ENCODE measurements at places on chromosomes 2 and 18. TPM values are rescaled to one million over a fixed set of nuclear protein-coding genes. Genes with fewer than 3 reads are reported as not detected.

- no peak overlapping the region for H3K4me3 ChIP-seq
- no peaks in the 10 kb centered on the region for H3K36me3 ChIP-seq
- H3K4me1 ChIP-seq = no peaks in the 10 kb centered on the region
- no peak for DNase-seq
- H3K27ac ChIP-seq = no peak overlapping the region
- H3K27me3 ChIP-seq = no peaks in the 10 kb centered on the region
Observed at GRCh38 chr18:939166-939565, 34.5 kb downstream of the ADCYAP1 start.

DNA sequence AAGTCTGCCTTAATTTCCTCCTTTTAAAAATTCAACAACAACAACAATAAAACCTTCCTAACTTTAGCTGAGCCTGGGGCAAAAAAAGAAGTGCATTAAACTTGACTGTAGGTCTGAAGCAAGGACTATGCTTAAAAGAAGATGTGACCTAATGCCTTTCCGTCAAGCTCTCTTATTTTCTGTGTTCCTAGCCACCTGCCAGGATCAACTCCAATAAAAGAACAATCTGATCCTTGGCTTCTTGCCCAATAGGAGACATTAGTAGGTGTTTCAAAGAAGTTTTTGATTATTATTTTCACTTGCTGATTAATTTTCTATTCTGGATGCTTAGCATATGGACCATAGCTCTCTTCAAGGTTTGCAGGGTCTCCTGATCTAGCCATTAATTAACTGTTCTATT, 237.5 kb downstream of the STK39 start:
- no peak for DNase-seq
- H3K36me3 ChIP-seq = no peaks in the 10 kb centered on the region
- H3K27ac ChIP-seq = no peak overlapping the region
- no peak overlapping the region for H3K4me3 ChIP-seq
- H3K27me3 ChIP-seq = no peaks in the 10 kb centered on the region

The GCA gene
- 60.9 TPM for polyA plus RNA-seq

DNA sequence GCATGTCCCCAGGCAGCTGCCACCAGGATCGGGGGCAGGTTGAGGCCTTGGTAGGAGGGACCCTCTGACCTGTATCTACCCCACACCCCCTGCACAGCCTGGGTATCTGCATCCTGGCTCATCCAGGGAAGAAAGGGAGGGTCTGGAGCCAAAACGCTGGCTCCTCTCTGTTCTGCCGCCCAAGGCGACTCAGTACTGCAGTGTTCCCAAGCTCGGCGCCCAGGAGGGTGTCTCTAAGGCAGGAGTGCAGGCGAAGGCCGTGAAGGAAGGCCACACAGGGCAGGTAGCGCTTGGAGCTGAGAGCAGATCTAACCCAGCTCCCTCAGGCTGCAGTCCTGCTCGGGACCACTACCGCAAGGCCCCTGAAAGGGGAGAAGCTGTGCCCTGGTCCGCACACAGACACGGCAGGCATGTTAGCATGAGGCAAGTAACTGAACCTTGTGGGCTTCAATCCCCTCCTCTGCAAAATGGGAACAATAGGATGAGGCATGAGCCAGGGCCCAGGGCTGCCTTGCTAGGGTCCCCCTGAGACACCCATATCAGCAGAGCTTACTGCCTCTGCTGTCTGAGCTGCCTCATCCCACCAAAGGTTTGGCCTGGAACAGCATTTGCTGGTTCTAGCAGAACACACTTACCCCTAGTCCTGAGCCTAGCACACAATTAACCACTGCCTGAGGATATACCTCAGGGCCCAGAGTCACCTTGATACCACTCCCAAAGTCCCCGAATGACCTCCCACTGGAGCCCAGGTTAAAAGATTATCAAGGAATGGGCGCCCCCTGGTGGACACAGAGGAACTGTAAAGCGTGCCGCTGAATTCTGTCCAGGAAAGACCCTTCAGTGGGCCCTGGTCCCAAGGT, 6.5 kb downstream of the PTMA start:
- H3K27ac ChIP-seq = no peak overlapping the region
- H3K4me1 ChIP-seq = peaks cover 22% of the 10 kb centered on the region
- no peaks in the 10 kb centered on the region for H3K27me3 ChIP-seq
- H3K4me3 ChIP-seq = no peak overlapping the region
- no peaks in the 10 kb centered on the region for H3K36me3 ChIP-seq

- H3K4me3 ChIP-seq = no peak overlapping the region
- no peak for DNase-seq
- no peaks in the 10 kb centered on the region for H3K4me1 ChIP-seq
- H3K36me3 ChIP-seq = no peaks in the 10 kb centered on the region
- H3K27me3 ChIP-seq = no peaks in the 10 kb centered on the region
Observed at GRCh38 chr2:235066895-235067294, 115.1 kb downstream of the SH3BP4 start.

DNA sequence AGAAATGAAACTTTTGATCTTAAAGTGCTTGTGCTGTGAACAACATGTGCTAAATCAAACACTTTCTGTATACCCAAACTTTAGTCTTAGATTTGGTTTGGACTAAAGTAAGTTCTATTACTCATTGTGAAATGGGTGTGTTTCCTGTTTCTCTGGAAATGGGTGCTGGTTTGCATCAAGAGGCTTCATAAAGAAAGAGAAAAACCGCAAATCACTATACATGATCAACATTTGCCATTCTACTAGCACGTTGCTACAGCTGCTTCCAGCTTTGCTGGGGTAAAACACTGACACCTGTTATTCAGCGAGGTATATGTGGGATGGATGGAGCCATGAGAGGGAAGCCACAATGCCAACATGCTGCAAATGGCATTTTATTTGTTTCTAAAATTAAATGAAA, 547.0 kb upstream of the ACVR2A start:
- no peak overlapping the region for H3K4me3 ChIP-seq
- H3K36me3 ChIP-seq = no peaks in the 10 kb centered on the region
- no peaks in the 10 kb centered on the region for H3K4me1 ChIP-seq
- H3K27me3 ChIP-seq = no peaks in the 10 kb centered on the region
